T-helper 17 cell (primary cell): ENCODE measurements at places on chromosomes 3 and 15. TPM values are rescaled to one million over a fixed set of nuclear protein-coding genes. Genes with fewer than 3 reads are reported as not detected.
A peak's percentile ranks its signal among the peaks of the same experiment; 100 is the strongest.

- H3K27me3 ChIP-seq = no peaks in the 10 kb centered on the region
- peaks cover 14% of the 10 kb centered on the region for H3K36me3 ChIP-seq
- H3K4me3 ChIP-seq = no peak overlapping the region
- H3K27ac ChIP-seq = peak overlapping the region; percentile 79
These were observed 12.9 kb downstream of the POLG start for GRCh38 chr15:89321521-89322410.

DNA sequence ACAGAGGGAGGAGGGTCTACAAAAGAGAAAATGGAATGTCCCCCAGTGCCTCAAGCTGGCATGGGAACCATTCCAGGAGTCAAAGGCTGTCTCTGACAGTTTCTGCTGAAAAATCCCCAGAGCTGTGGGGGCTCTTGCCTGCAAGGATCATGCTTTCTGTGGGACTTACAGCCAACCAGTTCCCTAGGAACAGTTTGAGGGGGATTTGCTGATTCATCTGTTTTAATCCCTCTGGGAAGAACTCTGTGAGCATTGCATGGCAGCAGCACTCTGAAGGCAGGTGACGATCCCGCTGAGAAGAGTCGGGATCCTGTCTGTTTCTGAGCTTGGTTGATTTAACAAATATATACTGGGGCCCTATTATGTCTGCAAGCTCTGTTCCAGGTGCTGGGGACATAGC, 176.0 kb downstream of the SSR3 start:
- H3K36me3 ChIP-seq = peaks cover 4% of the 10 kb centered on the region
- peaks cover 5% of the 10 kb centered on the region for H3K4me1 ChIP-seq
- DNase-seq = no peak

GRCh38 chr3:122619040-122619439, 41.6 kb downstream of the PARP15 start:
- H3K27me3 ChIP-seq = no peaks in the 10 kb centered on the region
- peaks cover 23% of the 10 kb centered on the region for H3K36me3 ChIP-seq
- DNase-seq = no peak
- H3K27ac ChIP-seq = no peak overlapping the region

TTLL13 gene
- total RNA-seq = not detected

DNA sequence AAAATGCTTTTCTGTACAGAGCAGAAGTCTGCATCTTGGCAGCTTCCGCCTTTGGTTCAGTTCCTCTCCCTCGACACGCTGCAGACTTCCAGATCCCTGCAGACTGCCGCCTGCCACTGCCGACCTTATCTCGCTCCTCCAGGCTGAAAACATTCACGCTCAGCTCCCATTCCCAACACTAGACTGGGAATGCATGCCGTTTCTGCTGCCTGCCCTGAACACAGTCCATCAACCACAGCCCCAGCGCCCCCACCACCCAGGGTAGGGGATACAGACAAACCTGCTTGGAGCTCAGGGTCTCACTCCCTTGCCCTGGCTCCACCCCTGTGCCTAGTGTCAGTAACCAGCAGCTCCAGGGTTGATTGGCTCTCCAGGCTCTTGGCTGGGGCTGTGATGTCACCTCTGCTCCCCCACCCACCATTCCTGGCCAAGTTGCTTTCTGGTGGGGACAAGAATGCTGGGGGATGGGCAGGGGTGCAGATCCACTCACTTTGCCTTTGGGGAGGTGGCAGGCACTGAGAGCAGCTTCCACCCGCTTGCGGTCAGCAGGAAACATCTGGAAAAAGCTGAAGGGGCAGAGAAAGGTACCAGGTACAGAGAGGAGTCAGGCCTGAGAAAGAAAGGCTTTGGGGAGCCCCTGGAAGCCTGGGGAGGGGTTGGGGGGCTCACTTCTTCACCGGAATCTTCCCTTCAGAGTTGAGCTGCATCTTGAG, 6.1 kb downstream of the PLCB2 start:
- H3K4me1 ChIP-seq = peaks cover 19% of the 10 kb centered on the region
- H3K36me3 ChIP-seq = peaks cover 2% of the 10 kb centered on the region
- no peak overlapping the region for H3K27ac ChIP-seq
- no peak for DNase-seq
- H3K27me3 ChIP-seq = no peaks in the 10 kb centered on the region

DNA sequence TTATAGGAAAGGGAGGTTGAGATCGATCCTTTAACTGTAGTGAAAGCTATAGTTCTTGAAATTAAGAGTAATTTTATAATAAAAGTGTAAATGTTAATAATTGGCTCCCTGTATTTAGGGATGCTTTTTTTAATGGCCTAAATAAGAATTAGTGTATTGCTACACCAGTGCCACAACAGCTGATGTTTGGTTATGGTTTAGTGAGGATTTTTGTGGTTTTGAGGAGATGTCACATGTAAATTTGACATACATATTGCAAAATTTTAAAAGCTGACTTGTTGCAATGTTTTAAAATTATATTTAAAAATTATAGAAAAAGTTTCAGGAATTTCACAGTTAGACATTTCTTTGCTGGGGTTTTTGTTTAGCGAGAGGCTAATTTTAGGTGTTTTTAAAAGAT, 3.9 kb downstream of the TSC22D2 start:
- no peaks in the 10 kb centered on the region for H3K27me3 ChIP-seq
- H3K36me3 ChIP-seq = no peaks in the 10 kb centered on the region
- H3K27ac ChIP-seq = peak overlapping the region; percentile 82
- peaks cover 47% of the 10 kb centered on the region for H3K4me1 ChIP-seq

LRRC57 gene
- 23.8 TPM for total RNA-seq

DNA sequence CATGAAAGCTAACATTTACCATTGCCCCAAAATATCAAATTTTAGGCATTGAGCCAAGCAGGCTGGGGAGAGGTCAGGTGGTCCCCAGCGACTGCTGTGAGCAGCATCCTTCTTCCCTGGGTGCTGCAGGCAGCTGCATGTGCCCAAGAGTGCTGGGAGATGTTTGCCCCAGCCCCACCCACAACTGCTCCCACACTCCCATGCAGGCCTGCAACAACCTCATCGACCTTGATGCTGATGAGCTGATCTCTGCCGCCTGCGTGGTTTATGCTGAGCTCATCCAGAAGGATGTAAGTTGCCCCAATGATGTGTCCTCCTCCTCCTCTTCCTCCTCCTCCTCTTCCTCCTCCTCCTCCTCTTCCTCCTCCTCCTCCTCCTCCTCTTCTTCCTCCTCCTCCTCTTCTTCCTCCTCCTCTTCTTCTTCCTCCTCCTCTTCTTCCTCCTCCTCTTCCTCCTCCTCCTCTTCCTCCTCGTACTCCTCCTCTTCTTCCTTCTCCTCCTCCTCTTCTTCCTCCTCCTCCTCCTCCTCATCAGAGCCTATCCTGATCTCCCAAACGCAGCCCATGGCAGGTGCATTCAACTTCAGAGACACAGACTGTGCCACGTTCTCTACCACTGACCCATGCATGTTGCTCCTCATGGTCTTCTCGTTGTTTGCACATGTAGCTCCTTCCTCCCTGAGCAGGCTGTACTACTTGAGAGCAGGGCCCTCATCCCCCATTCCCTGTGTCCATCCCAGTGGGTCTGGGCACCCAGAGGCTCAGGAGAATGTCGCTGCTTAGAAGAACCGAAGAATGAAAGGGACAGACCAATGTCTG, 15.1 kb downstream of the TBC1D21 start:
- DNase-seq = no peak
- H3K4me3 ChIP-seq = no peak overlapping the region
- H3K27ac ChIP-seq = no peak overlapping the region
- peaks cover 7% of the 10 kb centered on the region for H3K36me3 ChIP-seq

GRCh38 chr3:107578091-107578490, 55.3 kb downstream of the BBX start:
- no peak overlapping the region for H3K4me3 ChIP-seq
- peak overlapping the region; percentile 75 for H3K27ac ChIP-seq
- H3K27me3 ChIP-seq = no peaks in the 10 kb centered on the region
- no peaks in the 10 kb centered on the region for H3K36me3 ChIP-seq
- no peak for DNase-seq

GRCh38 chr15:75672646-75673425, 25.1 kb downstream of the SNX33 start:
- H3K27me3 ChIP-seq = no peaks in the 10 kb centered on the region
- no peak for DNase-seq
- H3K4me3 ChIP-seq = no peak overlapping the region
- no peak overlapping the region for H3K27ac ChIP-seq
- H3K4me1 ChIP-seq = no peaks in the 10 kb centered on the region
- H3K36me3 ChIP-seq = no peaks in the 10 kb centered on the region

GRCh38 chr15:48143856-48144255, 23.1 kb downstream of the SLC24A5 start:
- H3K27me3 ChIP-seq = no peaks in the 10 kb centered on the region
- no peaks in the 10 kb centered on the region for H3K4me1 ChIP-seq
- no peak for DNase-seq
- no peak overlapping the region for H3K4me3 ChIP-seq

DNA sequence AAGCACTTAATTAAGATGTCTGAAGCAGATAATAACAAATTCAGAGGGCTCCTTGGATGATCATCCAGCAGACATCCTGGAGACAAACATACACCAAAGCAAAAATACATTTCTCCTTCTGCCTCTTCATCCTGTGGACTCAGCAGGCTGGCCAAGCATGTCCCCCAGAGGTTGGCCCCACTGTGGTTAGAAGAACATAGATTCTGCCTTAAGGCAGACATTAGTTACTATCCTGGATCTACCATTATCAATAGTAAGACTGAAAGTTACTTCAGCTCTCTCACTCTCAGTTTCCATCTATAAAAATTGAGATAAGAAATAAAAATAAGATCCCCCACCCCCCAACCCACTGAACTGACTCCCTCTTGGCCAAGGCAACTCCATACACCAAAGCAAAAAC, 28.6 kb upstream of the TGFBR2 start:
- no peaks in the 10 kb centered on the region for H3K27me3 ChIP-seq
- no peak overlapping the region for H3K4me3 ChIP-seq
- H3K27ac ChIP-seq = no peak overlapping the region
- H3K36me3 ChIP-seq = no peaks in the 10 kb centered on the region
- DNase-seq = no peak

GRCh38 chr3:13581485-13582365, 32.8 kb downstream of the FBLN2 start:
- no peak overlapping the region for H3K4me3 ChIP-seq
- H3K27ac ChIP-seq = no peak overlapping the region
- H3K27me3 ChIP-seq = peaks cover 11% of the 10 kb centered on the region
- no peaks in the 10 kb centered on the region for H3K36me3 ChIP-seq

GRCh38 chr3:24352893-24353553, 141.6 kb downstream of the THRB start:
- H3K27me3 ChIP-seq = no peaks in the 10 kb centered on the region
- H3K4me1 ChIP-seq = no peaks in the 10 kb centered on the region
- no peak overlapping the region for H3K4me3 ChIP-seq
- no peak overlapping the region for H3K27ac ChIP-seq
- H3K36me3 ChIP-seq = no peaks in the 10 kb centered on the region

CD200R1 gene
- total RNA-seq = 12.8 TPM

DNA sequence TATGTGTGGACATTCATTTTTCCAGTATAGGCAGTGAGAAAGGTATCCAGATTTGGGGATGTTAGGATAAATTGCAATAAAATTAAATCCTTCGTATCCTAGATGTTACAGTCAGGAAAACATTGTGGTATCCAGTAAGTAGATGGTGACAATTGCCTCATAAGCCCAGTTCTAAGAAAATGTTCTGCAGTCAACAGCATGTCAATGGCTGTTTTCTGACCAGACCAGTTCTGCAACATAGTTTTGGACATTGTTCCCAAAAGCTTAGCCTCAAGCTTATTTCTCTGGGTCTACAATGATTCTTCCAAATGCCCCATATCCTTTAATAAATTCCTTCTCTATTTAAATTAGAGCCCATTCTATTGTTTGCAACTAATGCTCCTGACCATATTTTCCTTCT, 480.7 kb downstream of the FHIT start:
- no peak overlapping the region for H3K4me3 ChIP-seq
- DNase-seq = no peak
- no peaks in the 10 kb centered on the region for H3K4me1 ChIP-seq
- H3K27me3 ChIP-seq = no peaks in the 10 kb centered on the region

ERICH6 gene
- 0.92 TPM for total RNA-seq

GRK7 gene
- 0.20 TPM for total RNA-seq

- H3K4me1 ChIP-seq = no peaks in the 10 kb centered on the region
- DNase-seq = no peak
- no peak overlapping the region for H3K27ac ChIP-seq
- no peaks in the 10 kb centered on the region for H3K27me3 ChIP-seq
- no peaks in the 10 kb centered on the region for H3K36me3 ChIP-seq
These were observed 144.2 kb downstream of the LRTM1 start for GRCh38 chr3:54783611-54784010.

- peaks cover 77% of the 10 kb centered on the region for H3K27me3 ChIP-seq
- no peak overlapping the region for H3K4me3 ChIP-seq
- DNase-seq = no peak
- H3K27ac ChIP-seq = no peak overlapping the region
- no peaks in the 10 kb centered on the region for H3K36me3 ChIP-seq
These were observed 268.2 kb upstream of the UMPS start for GRCh38 chr3:124461838-124462632.

- no peaks in the 10 kb centered on the region for H3K36me3 ChIP-seq
- H3K4me1 ChIP-seq = peaks cover 4% of the 10 kb centered on the region
- no peak overlapping the region for H3K27ac ChIP-seq
- DNase-seq = no peak
These were observed 27.0 kb downstream of the PLXNB1 start for GRCh38 chr3:48402907-48403306.

DNA sequence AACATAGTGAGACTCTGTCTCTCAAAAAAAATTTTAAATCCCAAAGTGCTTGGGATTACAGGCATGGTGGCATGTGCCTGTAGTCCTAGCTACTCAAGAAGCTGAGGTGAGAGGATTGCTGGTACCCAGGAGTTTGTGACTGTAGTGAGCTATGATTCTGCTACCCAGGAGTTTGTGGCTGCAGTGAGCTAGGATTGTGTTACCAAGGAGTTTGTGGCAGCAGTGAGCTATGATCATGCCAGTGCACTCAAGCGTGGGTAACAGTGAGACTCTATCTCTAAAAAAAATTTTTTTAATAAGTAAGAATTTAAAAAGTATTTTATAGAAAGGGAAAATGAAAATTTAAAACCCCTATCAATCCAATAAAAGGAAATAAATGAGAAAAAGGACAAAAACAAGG, 69.5 kb downstream of the FAIM start:
- no peaks in the 10 kb centered on the region for H3K27me3 ChIP-seq
- no peak overlapping the region for H3K4me3 ChIP-seq
- no peaks in the 10 kb centered on the region for H3K4me1 ChIP-seq
- DNase-seq = no peak
- H3K36me3 ChIP-seq = peaks cover 11% of the 10 kb centered on the region
- H3K27ac ChIP-seq = no peak overlapping the region

- H3K4me3 ChIP-seq = no peak overlapping the region
- peaks cover 25% of the 10 kb centered on the region for H3K4me1 ChIP-seq
- peaks cover 10% of the 10 kb centered on the region for H3K36me3 ChIP-seq
- DNase-seq = no peak
- H3K27ac ChIP-seq = no peak overlapping the region
These were observed 26.3 kb downstream of the RAB43 start for GRCh38 chr3:129095285-129095684.

DNA sequence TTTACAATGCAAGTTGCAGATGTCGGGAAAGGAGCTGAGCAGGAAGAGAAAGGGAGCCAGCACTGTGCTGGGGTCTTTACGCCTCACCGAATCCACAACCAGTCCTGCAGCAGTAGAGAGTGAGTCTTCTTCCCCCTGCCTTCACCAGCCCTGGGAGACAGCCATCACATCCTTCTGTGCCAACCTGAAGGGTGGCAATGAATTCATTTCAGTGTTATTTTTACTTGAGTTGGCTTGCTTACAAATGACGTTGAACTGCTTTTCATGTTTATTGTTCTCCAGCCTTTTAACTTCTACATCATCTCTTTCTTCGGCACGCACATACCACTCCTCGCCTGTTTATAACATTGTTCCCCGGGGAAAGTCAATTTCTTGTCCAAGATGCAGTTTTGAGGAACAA, 77.1 kb downstream of the TRIM42 start:
- H3K36me3 ChIP-seq = no peaks in the 10 kb centered on the region
- DNase-seq = no peak
- no peak overlapping the region for H3K27ac ChIP-seq
- H3K27me3 ChIP-seq = peaks cover 21% of the 10 kb centered on the region
- no peaks in the 10 kb centered on the region for H3K4me1 ChIP-seq
